Hepatocyte (in vitro differentiated cells): ENCODE measurements at places on chromosomes 12 and 14. TPM values are rescaled to one million over a fixed set of nuclear protein-coding genes. Genes with fewer than 3 reads are reported as not detected.

- DNase-seq, result peak; percentile 39
These were observed 21.9 kb upstream of the IFT81 start for GRCh38 chr12:110102255-110102654.

DNA sequence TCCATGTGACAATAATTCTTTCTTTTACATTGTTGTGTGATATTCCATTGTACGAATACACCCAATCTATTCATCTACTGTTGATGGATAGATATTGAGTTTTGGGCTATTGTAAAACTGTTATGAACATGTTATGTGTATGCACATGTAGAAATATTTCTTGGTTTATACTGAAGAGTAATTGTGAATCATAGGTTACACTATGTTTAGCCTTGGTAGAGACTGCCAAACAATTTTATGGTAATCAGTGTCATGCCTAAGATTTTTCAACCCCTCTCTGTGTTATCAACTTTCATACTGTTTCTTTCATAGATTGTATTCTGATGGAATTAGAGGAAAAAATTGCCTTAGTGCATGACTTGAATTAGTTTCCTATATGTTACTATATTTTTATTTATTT, 39.5 kb downstream of the FRMD6 start:
- no peak for DNase-seq

GRCh38 chr14:69880893-69881292, 1.7 kb downstream of the SMOC1 start:
- DNase-seq, result no peak

- DNase-seq, result no peak
These were observed 4.1 kb downstream of the YY1 start for GRCh38 chr14:100243020-100243419.

The SLC5A8 gene
- not detected in 2 replicates for total RNA-seq

The REP15 gene
- 1.6 and 4.7 TPM in 2 replicates for total RNA-seq

The CLBA1 gene
- total RNA-seq, result 4.5 and 6.4 TPM in 2 replicates
